NCI-H1436 treated with DMSO at 0.1 percent for 48 hours (cell line): ENCODE measurements at places on chromosomes 6 and 20.

DNA sequence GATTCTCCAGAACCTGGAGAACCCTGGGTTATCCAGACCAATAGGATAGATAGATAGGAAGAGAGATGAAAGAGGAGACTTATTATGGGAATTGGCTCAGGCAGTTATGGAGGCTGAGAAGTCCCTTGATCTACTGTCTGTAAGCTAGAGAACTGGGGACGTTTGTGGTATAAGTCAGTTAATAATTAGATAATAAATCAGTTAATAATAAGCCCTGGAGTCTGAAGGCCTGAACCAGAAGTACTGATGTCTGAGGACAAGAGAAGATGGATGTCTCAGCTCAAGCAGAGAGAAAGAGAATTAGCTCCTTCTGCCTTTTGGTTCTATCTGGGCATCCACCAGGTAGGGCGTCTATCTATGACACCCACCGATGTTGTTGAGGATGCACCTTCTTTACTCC lies 72.9 kb upstream of the SLC22A23 start:
- no peak for DNase-seq

GRCh38 chr20:48921883-48922820 lies 641 bp downstream of the ARFGEF2 start:
- no peak for DNase-seq

DNA sequence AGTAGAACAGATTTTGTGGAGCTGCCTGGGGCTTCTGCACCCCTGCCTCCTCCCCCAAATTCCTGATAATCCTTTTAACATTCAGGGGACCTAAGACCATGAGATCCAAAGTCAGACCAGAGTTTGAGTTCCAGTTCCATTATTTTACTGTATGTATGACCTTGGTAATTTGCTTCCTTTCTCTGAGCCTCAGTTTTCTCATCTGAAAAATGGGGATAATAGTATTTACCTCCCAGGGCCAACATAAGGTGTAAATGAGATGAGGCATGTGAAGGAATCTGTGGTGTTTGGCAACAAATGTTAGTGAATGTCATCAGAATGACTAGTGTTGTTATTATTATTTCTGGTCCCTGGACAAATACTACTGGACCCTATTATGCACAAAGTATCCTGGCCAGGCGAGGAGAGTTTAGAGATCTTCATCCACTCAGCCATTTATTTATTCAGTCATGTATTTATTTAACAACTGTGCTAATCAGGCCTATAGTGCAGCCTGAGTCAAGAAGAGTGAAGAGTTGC lies 47.3 kb downstream of the CDH22 start:
- DNase-seq: no peak

DNA sequence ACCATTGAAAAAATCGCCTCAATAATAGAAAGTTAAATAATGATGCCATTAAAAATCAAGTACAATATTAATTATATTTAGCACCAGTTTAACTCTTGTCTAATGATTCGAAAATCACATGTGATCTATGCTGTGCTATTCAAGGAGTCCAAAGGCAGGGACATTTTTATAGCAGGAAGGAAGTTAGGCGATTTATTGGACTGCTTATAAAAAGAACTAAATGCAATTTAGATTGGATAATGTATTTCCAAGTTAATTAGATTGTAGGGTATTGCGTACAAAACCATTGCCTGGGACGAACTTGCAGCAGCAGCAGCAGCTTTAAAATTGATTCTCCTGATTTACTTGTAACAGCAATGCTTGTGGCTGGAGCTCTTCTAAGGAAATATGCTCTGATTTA lies 87.4 kb upstream of the TMEM181 start:
- DNase-seq: no peak

- DNase-seq: no peak
These were observed 59.9 kb downstream of the EYA2 start for GRCh38 chr20:46954490-46955038.

DNA sequence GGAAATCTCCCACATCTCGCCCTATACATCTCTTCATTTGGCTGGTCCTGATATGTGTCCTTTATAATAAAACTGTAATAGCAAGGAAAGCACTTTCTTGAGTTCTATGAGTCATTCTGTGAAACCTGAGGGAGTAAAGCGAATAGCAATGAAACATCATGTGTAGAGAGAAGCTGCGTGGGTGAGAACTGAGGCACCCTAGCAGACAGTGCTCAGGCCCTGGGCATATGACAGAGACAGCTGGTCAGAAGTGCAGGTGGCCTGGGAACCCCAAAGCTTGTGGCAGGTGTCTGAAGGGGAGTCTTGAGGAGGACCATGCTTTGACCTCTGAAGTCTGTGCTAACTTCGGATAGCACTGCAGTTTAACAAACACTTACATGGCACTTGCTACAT lies 1.3 kb upstream of the BLOC1S5 start:
- no peak for DNase-seq

GRCh38 chr6:39224011-39224410 lies 5.3 kb downstream of the KCNK5 start:
- DNase-seq: no peak

DNA sequence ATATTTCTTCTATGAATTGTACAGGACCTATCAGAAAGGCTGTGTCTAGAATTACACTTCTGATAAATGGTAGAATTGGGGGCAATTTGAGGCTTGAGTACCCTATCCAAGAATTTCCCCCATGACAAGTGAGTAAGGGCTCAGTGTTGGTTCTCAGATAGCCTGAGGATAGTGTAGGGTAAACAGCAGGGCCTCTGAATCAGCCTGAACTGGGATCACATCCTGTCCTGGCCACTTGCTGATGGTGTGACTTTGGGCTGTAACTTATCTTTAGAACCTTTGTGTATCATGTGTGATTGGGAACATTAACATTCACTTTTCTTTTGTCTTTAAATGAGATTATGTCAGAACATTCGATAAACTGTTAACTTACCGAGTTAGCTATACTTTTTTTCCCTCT lies 151.0 kb downstream of the CLIC5 start:
- DNase-seq: no peak

GRCh38 chr6:5184878-5185277 lies 75.9 kb downstream of the LYRM4 start:
- no peak for DNase-seq

DNA sequence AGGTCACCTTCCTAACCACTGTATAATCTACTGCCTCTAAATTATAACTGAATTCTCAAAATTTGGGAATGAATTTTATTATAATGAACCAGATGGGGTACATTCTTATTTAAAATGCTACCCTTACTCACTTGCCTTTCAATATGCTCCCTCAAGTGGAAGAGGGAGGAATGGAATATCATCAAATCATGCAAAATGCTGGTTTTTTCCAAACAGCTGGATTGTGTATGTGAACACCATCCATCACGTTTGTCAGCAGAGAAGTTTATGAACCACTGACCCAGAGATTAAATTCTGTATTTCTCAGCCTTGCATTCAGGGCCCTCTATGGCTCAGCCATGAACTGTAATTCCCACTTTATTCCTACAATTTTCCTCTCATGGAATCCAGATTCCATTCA lies 40.5 kb downstream of the CBLN4 start:
- no peak for DNase-seq

- no peak for DNase-seq
These were observed 481.5 kb upstream of the JAG1 start for GRCh38 chr20:11155156-11155756.

- DNase-seq: no peak
These were observed 129.7 kb upstream of the SLC22A16 start for GRCh38 chr6:110606151-110606550.

- no peak for DNase-seq
These were observed 501.4 kb downstream of the EPM2A start for GRCh38 chr6:145233955-145234354.

DNA sequence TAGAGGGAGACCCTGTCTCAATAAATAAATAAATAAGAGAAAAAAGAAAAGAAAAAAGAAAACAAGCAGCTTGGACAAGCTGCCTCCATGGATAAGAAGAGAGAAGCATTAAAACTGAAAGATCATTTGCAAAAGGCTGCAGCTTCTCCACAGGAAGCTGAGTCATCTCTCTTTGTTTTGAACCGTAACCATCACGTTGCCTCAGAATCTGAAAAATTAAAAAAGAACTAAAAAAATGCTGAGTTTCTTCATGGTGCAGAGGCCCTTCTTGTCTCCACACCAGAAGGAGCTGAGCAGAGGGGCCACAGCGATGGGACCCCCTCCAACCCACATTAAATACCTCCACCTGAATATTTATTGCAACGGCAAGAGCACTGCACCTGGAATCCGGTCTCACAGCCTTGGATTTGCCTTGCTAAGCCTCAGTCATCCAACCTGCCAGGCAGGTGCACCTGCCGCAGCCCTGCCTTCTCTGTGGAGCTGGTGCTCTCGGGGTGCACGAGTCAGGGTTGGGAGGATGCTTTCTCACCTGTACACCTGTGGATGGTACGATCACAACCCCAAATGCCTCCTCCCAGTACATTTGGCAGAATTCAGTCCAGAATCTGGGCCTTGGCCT lies 28.1 kb downstream of the TOX2 start:
- DNase-seq: no peak

GRCh38 chr6:168495133-168495532 lies 54.1 kb downstream of the SMOC2 start:
- no peak for DNase-seq

DNA sequence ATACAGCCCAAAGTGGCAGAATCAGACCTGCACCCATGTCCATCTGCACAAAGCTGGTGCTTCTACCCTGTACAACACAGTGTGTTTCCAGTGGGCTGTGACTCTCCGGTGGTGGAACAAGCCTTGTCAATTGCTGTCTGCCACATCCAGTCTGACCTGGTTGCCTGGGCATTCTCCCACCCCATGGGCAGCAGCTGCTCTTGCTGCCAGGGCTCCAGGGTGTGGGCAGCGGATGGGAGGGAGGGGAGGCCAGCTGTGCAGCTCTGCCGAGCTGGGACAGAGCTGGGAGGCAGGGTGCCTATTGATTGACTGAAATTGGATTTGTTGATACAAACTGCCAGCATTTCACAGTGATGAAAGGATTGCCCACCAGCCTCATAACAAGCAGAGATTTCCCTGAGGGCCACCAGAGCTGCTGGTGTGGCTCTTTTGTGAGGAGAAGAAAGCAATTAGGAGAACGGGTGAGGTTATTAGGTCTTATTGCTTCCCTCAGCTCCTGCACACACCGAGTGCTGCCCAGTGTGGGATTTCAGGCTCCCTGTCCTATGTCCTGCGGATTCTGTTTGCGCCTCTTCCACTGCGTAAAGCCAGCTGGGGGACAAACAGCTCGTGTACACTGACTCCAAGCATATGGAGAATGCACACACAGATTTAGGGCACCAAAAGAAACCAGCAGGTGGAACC lies 150.8 kb downstream of the NRN1 start:
- DNase-seq: no peak

- DNase-seq: peak; percentile 5
These were observed 25.9 kb upstream of the EPB41L1 start for GRCh38 chr20:36128463-36129159.

DNA sequence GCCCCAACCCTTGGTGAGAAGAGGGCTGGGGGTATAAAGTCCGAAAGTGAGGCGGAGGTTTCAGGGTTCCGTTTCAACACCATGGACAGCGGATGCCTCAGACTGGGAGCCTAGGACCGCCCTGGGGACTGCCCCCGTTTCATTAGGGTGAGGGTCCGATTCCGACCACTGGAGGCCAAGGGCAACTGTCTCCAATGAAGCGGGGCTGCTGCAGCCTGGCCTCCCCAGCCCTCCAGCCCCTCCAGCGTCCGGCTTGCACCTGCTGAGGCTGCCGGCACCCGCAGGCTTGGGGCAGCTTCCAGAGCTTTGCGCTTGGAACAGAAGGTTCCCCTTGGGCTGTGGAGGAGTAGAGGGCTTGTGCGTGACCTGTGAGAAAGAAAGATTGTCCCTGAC lies 39.9 kb downstream of the YTHDF1 start:
- no peak for DNase-seq

DNA sequence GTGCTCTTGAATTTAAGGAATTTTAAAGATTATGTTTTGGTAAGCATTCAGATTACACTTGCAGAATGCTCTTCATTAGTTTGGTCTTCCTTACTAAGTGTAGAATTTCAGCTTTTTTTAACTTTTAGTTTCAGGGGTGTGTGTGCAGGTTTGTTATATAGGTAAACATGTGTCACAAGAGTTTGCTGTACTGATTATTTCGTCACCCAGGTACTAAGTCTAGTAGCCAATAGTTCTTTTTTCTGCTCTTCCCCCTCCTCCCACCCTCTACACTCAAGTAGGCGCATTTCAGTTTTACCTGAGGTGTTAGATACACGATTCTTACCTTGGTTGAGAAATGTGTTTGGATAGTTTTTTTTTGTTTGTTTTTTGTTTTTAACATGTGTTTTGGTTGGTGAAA lies 68.3 kb downstream of the AFG1L start:
- DNase-seq: no peak

DNA sequence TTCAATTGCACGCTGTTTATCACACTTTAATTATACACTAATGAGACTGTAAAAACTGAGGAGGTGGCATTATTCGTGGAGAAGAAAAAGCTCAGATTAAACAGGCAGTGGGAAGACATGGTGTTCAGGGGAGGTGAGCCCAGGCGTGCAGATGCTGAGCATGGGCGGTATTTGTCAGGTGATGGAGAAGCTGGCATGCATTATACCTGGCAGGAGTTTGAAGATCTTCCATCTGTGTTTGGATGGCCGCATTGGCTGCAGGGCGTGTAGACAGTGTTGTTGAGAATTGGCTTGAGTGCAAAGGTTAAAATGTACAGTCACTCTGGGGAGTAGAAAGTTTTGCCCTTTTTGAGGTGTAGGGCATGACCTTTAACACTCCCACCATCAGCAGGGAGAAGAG lies 213.8 kb downstream of the ERMARD start:
- no peak for DNase-seq

DNA sequence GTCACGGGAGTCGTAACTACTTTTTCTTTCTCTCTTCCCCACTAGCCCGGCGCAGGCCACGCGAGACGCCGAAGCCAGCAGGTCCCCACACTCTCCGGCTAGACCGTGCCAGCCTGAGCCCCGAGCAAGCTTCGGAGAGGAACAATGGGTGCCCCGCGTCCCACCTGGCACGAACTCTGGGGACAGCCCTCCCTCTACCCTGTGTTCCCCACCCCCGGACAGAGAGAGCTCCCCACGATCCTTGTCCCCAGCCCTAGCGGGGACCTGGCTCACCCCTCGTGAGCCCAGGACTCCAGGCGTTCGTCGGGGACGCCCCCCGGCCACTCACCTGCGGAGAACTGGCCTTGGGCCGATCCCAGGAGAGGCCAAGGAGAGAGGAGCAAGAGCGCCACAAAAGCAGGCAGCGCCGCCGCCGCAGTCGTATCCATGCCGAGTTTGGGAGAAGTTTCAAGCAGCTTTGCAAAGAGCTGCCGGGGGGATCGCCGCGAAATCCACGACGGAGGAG lies 416 bp downstream of the PTPRK start:
- DNase-seq: no peak

GRCh38 chr6:164086076-164086887 lies 671.8 kb downstream of the QKI start:
- DNase-seq: no peak
